ENCODE measurements at places on chromosomes 3 and 15. TPM values are rescaled to one million over a fixed set of nuclear protein-coding genes. Genes with fewer than 3 reads are reported as not detected.

Gene CEMIP
- total RNA-seq: not detected

Gene GRK7
- total RNA-seq: not detected

Gene SLITRK3
- total RNA-seq: not detected

Gene TM6SF1
- total RNA-seq: 14.3 TPM

Gene MYZAP
- total RNA-seq: not detected

Gene CPNE9
- not detected for total RNA-seq

Gene SCN10A
- total RNA-seq: not detected

Gene UACA
- 2.8 TPM for total RNA-seq

Gene FGF12
- total RNA-seq: not detected
